Endothelial cell of coronary artery (primary cell): ENCODE measurements at places on chromosomes 7 and 10. TPM values are rescaled to one million over a fixed set of nuclear protein-coding genes. Genes with fewer than 3 reads are reported as not detected.

The ASAH2 gene
- total RNA-seq, result 0.38 and 0.63 TPM in 2 replicates

The UBE2D4 gene
- total RNA-seq, result 6.2 and 8.1 TPM in 2 replicates

The CHRM2 gene
- total RNA-seq, result not detected in 2 replicates

The SFTPA1 gene
- total RNA-seq, result not detected in 2 replicates

The CASTOR2 gene
- 7.2 and 11.2 TPM in 2 replicates for total RNA-seq

The SP8 gene
- total RNA-seq, result not detected in 2 replicates

The LLCFC1 gene
- total RNA-seq, result not detected in 2 replicates

The SCIN gene
- 0.09 TPM in 1 of 2 replicates, not detected in the other for total RNA-seq

The HDAC9 gene
- 1.8 and 6.0 TPM in 2 replicates for total RNA-seq

The NFKB2 gene
- total RNA-seq, result 13.4 and 29.5 TPM in 2 replicates

The PLA2G12B gene
- total RNA-seq, result not detected in 2 replicates

The CRYGN gene
- not detected in 2 replicates for total RNA-seq

The DBNL gene
- 138 and 162 TPM in 2 replicates for total RNA-seq
